ENCODE measurements at places on chromosomes 16 and 17.

DNA sequence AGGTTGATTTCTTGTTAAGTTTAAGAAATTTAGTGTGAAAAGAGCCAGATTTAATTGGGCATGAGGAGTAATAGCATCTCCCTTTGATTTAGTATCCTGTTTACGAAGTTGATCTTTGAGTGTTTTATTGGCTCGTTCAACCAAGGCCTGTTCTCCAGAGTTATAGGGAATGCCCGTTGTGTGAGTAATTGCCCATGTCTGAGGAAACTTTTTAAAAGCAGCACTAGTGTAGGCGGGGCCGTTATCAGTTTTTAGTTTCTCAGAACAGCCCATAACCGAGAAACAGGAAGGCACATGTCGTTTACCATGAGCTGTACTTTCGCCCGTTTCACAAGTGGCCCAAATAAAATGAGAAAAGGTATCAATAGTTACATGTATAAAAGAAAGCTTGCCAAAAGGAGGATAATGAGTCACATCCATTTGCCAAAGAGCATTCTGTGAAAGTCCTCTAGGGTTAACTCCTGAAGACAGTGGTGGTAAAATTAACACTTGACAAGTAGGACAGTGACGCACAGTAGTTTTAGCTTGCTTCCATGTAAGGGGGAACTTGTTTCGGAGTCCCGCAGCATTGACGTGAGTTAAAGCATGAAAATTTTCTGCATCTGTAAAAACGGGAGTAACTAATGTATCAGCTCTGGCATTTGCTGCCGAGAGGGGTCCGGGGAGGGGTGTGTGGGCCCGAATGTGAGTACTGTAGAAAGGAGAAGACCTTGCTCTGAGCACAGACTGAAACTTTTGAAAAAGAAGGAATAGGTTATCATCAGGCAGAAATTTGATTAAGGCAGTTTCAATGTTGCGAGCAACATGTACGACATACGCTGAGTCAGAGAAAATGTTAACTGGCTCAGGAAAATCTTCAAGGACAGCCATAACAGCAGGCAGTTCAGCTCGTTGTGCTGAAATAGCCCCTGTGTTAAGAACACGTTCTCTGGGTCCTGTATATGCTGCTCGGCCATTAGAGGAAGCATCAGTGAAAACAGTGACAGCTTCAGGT, 18.5 kb upstream of the KCTD5 start:
- peaks cover 36% of the 10 kb centered on the region for H3K4me1 ChIP-seq
- no peaks in the 10 kb centered on the region for H3K27me3 ChIP-seq
- no peak for DNase-seq
- peak overlapping the region; percentile 94 for H3K27ac ChIP-seq
- peaks cover 42% of the 10 kb centered on the region for H3K36me3 ChIP-seq

DNA sequence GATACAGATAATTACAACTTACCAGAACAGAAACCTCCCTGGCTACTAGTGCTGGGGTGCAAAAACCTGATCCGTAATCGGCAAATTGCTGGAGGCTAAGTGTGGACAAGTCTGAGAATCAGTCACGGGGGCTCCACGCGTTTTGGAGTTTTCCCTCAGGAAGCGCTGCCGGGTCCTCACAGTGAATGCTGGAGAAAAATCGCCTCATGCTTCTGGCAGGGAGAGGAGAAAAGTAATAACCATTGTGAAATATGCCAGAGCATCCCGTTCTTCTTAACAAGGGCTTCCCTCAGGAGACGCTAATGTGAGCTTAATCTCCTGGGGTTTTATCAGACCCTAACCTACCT, 79.0 kb upstream of the CACNG5 start:
- H3K27me3 ChIP-seq: no peaks in the 10 kb centered on the region
- H3K27ac ChIP-seq: no peak overlapping the region
- no peaks in the 10 kb centered on the region for H3K4me1 ChIP-seq
- H3K36me3 ChIP-seq: peaks cover 25% of the 10 kb centered on the region

DNA sequence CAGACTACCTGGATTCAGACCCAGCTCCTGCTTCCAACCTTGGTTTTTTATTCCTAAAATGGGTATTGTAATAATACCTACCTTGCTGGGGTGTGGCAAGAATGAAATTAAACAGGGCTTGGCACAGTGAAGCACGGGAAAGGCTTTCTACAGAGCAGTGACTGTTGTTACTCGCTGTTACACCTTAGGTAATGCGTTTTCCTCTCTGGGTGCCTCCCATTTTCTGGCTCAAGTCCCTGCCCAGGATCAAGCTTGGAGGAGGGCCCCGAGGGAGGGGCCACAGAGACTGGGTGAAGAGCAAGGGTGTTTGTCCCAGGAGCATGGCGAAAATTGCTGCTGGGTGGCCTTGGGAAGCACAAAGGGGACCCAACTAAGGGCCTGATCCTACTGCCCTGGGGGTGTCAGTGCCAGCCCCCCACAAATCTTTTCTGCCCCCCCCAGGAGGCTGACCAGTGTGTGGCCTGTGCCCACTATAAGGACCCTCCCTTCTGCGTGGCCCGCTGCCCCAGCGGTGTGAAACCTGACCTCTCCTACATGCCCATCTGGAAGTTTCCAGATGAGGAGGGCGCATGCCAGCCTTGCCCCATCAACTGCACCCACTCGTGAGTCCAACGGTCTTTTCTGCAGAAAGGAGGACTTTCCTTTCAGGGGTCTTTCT, 13.3 kb downstream of the MIEN1 start:
- H3K27ac ChIP-seq: no peak overlapping the region
- no peak for DNase-seq
- H3K27me3 ChIP-seq: peaks cover 2% of the 10 kb centered on the region

GRCh38 chr16:83137894-83138293, 511.1 kb downstream of the CDH13 start:
- H3K4me1 ChIP-seq: peaks cover 9% of the 10 kb centered on the region
- H3K27ac ChIP-seq: no peak overlapping the region
- H3K27me3 ChIP-seq: no peaks in the 10 kb centered on the region
- no peak for DNase-seq
- H3K4me3 ChIP-seq: no peak overlapping the region

- peaks cover 14% of the 10 kb centered on the region for H3K36me3 ChIP-seq
- no peak overlapping the region for H3K4me3 ChIP-seq
- DNase-seq: no peak
- H3K27ac ChIP-seq: no peak overlapping the region
- no peaks in the 10 kb centered on the region for H3K27me3 ChIP-seq
These were observed 32.0 kb downstream of the GTF3C1 start for GRCh38 chr16:27517664-27518063.

DNA sequence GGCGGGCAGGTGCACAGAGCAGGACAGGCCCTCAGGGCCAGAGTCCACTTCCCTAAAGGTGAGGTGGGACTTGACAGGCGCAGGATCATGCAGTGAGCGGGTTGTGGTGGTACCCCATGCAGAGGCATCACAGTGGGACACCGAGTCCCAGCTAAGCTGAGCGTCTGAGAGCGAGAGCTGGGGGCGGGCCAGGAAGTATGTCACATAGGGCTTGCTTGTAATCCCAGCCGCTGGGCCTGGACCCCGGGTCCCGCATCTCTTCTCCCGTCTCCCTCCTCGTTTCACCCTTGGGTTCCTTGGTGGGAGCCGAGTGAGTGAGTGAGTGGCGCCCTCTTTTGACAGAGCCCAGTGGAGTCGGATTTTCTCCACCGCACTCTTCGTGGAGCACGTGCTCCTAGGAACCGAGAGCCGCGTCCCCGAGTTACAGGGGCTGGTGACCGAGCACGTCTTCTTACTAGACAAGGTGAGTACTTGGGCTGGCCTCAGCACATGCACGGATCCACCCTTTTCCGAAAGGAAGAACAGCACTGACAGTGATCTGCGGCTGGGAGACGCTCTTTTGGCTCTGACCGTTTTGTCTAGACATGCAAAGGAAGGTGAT, 50.8 kb upstream of the ENDOV start:
- H3K4me3 ChIP-seq: no peak overlapping the region
- no peak for DNase-seq
- no peaks in the 10 kb centered on the region for H3K27me3 ChIP-seq
- peaks cover 72% of the 10 kb centered on the region for H3K36me3 ChIP-seq

DNA sequence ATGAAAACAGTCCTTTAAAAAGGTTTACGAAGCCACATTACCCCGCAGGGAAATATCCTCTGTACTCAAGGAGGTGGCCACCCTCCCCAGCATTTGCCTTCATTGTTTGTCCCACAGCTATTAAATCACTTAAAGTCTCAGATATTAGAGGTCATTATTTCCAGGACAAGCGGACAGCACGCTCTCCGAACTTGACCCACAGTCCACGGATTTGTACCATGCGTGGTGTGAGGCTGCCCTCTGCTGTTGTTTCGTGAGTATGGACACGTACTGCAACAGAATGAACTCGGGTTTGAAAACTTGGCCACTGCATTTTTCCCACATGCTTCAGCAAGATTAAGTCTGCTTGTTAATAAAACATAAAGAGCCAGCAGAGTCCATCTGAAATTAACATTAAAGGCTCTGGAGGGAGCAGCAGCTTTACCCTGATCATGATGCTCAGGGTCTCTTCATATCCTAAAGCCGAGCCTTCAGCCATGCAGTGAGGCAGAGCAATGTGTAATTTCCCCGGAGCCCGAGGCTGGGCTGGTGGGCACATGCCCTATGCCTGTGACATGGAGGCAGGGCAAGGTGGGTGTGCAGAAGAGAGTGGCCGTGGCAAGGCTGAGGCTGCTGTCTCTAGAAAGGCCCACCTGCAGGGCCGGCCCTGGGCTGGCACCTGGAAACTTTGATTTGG, 19.7 kb downstream of the MEAK7 start:
- H3K4me3 ChIP-seq: no peak overlapping the region
- peaks cover 16% of the 10 kb centered on the region for H3K36me3 ChIP-seq
- H3K27me3 ChIP-seq: no peaks in the 10 kb centered on the region
- DNase-seq: no peak
- H3K27ac ChIP-seq: no peak overlapping the region

GRCh38 chr17:6994666-6995256, 1.1 kb upstream of the ALOX12 start:
- peaks cover 27% of the 10 kb centered on the region for H3K36me3 ChIP-seq
- no peak overlapping the region for H3K4me3 ChIP-seq
- no peak overlapping the region for H3K27ac ChIP-seq
- no peak for DNase-seq

DNA sequence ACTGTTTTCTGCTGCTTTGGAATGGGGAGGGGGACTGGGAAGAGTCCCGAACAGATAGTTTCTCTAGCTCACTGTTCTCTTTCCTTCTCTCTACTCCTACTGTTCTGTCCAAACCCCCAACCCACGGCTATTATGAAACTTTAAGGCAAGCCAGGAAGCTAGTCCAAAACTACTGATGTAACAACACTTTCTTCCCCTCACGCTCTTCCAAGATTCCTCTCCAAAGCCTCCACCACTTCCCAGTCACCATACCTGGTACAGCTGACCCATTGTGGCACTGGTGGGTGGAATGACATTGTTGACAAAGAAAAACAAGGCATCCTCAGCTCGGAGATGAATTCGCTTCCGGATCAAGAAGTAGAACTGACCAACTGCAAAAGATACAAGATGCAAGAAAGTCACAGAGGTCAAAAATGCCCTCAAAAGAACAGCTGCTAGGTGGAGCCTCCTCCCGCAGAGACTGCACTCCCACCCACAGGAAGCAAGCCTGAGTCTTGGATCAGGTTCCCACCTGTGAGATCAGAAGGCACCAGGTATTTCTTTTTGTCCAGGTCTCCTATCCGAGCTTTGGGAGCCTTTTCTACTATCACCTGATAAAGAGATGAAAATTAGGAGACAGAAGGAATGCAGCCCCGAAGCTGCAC, 1.0 kb downstream of the GABARAP start:
- peak overlapping the region; percentile 97 for H3K4me3 ChIP-seq
- no peaks in the 10 kb centered on the region for H3K27me3 ChIP-seq
- H3K4me1 ChIP-seq: peaks cover 49% of the 10 kb centered on the region
- H3K36me3 ChIP-seq: peaks cover 40% of the 10 kb centered on the region

DNA sequence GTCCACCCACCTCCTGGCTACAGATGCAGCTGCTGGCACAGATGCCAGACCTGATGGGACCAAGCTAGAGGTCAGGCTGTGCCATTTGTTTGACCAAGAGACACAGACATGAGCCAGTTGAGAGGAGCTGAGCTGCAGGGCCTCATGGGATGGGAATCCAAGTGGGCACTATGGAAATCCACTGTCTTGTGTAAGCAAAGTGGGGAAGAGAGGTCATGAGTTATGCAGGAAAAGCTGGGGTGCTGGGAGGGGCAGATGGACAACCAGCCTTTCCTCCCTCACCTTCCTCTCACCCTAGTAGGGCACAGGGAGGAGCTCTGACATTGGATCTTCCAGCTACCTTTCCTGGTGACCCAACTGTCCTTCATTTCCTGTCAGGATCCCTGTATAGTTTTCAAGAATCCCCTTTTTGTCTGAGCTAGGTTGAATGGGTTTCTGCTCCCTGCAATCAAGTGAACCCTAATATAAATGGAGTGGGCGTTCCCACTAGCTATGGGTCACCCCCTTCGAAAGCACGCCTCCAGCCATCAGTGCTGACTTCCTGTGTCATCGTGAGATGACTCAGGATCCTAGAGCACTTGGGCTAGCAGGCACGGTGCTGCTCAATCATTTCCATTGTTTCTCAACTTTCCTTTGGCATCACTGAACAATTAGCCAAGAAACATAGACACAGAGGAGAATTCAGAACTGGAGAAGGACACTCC, 13.6 kb downstream of the ATPAF2 start:
- H3K27me3 ChIP-seq: no peaks in the 10 kb centered on the region
- H3K36me3 ChIP-seq: peaks cover 16% of the 10 kb centered on the region
- H3K27ac ChIP-seq: peak overlapping the region; percentile 65
- no peak overlapping the region for H3K4me3 ChIP-seq

DNA sequence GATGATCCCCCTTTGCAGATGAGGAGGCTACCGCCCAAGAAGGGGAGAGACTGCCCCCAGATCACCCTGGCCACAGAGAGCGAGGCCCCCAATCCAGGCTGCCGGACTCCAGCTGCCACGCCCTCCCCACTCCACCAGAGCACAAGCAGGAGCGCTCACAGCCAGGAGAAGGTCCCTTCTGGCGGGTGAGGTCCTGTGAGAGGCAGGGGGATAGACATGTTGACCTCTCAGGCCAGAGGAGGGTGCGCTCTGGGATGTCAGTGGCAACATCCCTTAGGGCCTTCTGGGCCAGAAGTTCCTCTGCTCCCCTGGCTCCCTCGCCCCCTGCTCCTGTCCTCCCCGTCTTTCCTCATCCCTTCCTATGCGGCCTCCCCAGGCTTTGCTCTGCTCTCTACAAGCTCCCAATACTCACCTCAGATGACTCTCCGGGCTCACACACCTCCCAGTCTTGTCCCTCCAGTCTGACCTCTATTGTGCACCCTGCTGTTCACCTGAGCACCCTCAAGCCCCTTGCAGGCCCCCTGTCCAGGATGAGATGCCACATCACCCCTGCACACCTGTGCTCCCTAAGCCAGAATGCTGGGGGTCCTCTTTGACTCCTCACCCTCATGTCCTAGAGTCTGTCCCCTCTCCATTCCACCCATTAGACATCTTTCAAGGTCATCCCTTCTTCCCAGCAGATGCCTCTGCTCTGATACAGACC, 5.0 kb upstream of the NXPH3 start:
- peak overlapping the region; percentile 91 for H3K4me3 ChIP-seq
- peaks cover 54% of the 10 kb centered on the region for H3K27me3 ChIP-seq
- H3K36me3 ChIP-seq: no peaks in the 10 kb centered on the region

- no peak for DNase-seq
- H3K27me3 ChIP-seq: no peaks in the 10 kb centered on the region
- H3K27ac ChIP-seq: no peak overlapping the region
- H3K4me1 ChIP-seq: no peaks in the 10 kb centered on the region
- no peaks in the 10 kb centered on the region for H3K36me3 ChIP-seq
These were observed 136.9 kb downstream of the MAP2K6 start for GRCh38 chr17:69551212-69552010.

Data from activated T-helper 1 cell treated with anti-CD3 and anti-CD28 coated beads, Interleukin-12 subunit alpha, Interleukin-12 subunit beta, Interleukin-2, Interleukin-4 antibody, amounts not matched to agents 30 ng/mL and 10 ng/mL and 1 ng/mL, durations not matched to agents 14 hours and 24 hours and 36 hours (primary cell).